ENCODE measurements at places on chromosomes 5 and 9.

DNA sequence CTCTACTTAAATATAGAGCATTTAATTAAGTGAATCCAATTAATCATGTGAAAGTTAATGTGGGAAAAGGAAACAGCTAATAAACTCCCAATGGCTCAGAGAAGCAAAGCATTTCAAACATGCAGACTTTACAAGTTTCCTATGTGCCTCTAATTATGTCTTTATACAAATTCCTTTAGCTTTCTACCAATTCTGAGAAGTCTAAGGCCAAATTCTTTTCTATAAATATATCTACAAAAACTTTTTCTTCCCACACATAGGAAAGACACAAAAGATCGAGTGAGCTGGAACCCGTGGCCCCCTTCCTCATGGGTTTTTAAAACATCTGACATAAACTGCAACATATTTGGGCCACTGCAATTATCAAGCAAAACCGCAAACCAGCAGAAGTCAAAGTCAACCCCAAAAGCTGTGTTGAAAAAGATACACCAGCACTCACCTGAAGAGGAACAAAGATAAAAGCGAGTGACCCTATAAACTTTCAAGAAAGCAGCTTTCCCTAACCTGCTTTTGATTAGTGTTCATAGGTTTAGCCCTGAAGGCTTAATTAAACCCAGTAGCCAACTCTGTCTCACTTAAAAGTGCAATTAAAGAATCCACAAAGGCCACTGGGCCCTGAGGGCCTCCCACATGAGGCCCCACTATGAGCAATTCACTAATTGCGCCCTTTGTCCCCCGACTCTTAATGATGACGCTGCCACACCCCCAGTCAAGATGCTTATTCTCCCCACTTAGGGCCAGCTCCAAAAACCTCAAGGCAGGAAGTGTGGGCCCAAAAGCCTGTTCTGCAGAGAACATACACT, 12.1 kb downstream of the SEMA5A start:
- no peak for DNase-seq

- DNase-seq: no peak
Measured at GRCh38 chr5:119412279-119413227, 39.7 kb upstream of the HSD17B4 start.

DNA sequence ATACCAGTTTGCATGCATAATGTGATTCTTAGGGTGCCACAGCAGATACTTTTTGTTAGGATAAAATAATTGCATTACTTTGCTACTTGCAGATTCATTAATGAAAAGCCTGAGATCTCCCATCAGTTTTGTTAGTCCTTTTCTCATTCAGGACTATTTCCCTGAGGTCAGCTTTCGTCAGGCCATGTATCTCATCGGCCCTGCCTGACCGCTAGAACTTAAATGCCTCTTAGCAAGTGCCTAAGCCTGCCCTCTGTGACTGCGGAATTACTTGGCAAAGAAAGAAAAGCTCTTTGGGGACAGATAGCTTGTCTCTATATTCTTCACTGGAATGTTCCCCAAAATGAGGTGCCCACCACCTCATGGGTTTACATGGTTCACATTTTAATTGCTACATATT, 147.8 kb downstream of the KCTD16 start:
- no peak for DNase-seq

DNA sequence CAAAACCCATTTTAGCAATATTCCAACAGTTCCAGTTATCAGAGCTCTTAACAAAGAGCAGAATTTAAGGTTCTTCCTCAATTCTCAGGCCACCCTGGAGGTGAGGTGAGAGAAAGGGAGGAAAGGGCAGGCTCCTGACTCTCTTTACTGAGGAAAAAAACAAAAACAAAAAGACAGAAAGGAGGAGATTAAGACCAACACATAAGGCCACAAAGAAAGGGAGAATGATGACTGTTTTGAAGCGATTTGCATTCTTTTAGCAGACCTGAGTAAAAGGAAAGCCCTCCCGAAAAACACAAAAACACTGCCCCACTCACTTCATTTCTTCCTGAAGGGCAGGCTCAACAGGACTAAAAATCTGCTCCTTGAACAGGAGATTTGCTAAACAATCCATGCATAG, 300.5 kb downstream of the ARL15 start:
- DNase-seq: no peak

DNA sequence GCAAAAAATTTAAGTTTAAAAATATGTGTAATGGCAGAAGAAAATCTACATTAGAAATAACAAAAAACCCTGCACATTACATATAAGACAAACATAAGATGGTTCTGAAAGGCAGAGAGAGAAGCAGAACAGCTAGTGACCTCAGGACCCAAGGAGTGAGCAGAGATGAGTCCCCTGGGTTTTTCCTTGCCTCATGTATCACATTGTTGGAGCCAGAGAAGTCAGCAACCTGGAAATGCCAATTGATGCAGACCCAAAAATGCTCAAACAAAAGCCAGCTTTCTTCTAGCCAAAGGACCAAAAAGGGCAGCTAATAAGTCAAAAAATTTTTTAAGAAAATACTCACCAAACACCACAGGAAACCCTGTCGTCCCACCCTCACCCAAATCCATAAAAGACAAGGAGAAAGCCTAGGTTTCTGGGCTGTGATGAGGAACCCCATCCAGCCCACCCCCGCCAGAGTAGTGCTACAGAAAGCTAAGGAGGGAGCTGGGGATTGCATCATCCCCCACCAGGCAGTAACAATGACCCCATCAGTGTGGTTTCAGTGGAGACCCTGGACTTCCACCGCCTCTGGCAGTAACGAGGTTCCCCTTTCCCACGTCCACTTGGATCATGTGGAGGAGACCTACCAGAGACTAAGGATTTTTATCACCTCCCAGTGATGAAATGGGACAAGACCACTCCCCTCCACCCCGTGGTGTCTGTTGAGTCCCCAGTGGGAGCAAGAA, 17.6 kb downstream of the DENND1A start:
- no peak for DNase-seq

Data from stimulated activated CD4-positive, alpha-beta T cell treated with anti-CD3 and anti-CD28 coated beads, Interleukin-4, amount 100 ng/mL, for 24 hours (primary cell).